CD4-positive, alpha-beta T cell treated with Interleukin-6 for 4 hours (primary cell): ENCODE measurements at places on chromosomes 12 and 14.
A peak's percentile ranks its signal among the peaks of the same experiment; 100 is the strongest.

DNA sequence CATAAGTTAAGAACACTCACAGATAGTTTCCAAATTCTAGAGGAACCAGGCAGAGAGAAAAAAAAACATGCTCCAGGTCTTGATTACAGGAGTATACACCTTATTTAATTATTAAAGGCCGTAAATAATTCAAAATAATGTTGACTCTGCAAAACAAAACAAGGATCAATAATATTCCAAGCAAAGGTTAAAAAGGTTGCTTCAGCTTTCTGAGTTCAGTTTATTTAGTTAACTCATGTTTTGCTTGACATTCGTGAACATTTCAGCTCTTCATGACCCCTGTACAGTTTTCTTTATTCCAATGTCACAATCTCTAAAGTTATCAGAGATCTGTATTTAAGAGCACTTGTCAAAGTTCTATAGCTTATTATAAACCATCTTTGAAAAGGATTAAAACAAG, 19.6 kb downstream of the KLRF2 start:
- DNase-seq, result no peak

GRCh38 chr12:116306968-116307367, 29.5 kb upstream of the MED13L start:
- DNase-seq, result no peak

DNA sequence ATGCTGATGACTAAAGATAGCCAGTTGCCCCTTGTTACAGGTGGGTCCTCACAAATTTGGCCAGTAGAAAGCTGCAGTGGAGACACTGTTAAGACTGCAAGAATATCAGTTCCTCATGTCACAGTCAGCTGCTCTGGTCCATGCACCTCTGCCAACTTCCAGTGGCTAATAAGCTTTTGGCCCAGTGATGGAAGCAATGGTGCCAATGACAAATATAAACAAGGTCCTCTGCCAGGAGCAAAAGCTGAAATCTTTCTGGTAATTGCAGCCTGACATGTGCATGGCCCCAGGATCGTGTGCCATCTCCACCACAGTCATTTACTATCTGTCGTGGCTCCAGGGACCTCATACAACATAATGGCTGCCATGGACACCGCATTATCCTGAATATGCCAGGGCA, 85.4 kb upstream of the TMEM260 start:
- DNase-seq, result no peak

- no peak for DNase-seq
These were observed 1.9 kb upstream of the GTF2A1 start for GRCh38 chr14:81222691-81223090.

- no peak for DNase-seq
These were observed 25.6 kb upstream of the NFYB start for GRCh38 chr12:104163631-104164030.

GRCh38 chr12:19201661-19202060, 72.1 kb downstream of the PLEKHA5 start:
- DNase-seq, result no peak

DNA sequence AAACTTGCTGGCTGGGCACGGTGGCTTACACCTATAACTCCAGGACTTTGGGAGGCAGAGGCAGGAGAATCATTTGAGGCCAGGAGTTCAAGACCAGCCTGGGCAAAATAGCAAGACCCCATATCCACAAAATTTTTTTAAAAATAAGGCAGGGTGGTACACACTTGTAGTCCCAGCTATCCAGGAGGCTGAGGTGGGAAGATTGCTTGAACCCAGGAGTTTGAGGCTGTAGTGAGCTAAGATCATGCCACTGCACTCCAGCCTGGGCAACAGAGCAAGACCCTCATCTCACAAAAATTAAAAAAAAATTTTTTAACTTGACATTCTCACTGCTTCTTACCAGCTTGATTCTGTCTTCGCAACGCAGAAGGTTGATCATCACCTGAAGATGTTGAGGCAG, 39.5 kb downstream of the SSH1 start:
- no peak for DNase-seq

DNA sequence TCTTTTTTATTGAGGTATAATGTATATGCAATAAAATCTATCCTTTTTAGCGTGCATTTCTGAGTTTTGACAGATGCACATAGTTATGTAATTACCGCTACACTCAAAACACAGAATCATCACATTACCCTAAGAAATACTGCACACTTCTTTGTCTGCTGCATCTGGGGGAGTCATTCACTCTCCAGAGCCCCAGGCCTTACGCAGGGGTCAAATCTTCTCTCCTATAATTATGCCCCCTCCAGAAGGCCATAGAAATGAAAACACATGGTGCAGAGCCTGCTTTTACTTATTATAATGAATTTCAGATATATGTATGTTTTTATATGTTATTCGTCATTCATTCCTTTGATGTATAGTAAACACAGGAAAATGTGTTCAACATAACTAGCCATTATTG, 296.5 kb upstream of the TMEM132C start:
- no peak for DNase-seq

DNA sequence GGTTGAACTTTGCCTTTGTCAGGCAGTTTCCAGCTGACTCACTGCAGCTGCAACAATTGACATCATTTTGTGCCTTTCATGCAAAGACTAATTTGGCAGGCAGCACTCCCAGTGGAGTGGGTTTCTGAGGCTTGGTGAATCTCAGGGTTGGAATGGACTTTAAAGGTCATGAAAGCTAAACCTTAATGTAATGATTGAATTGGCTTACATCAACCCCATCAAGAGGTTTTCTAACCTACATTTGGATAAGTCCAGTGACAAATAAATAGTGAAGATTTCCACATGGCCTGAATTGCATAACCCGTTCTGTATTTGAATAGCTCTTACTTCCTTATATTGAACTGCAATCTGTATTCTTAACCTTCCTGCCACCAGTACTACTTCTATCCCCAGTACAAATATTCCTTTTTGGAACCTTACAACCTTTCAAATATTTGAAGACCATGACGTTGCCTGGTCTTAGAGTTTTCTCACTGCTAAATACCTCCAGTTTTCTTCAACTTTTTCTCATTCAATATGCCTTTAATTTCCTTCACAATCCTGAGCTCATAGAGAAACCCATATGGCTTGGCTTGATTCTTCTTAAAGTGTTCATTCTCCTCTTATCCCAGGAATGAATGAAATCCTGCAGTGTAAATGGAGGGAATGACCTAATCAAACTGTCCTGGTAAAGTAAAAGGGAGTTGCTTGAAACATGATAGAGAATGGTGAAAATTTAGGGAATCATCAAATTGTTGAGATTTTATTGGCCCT, 168.1 kb upstream of the NOVA1 start:
- no peak for DNase-seq

DNA sequence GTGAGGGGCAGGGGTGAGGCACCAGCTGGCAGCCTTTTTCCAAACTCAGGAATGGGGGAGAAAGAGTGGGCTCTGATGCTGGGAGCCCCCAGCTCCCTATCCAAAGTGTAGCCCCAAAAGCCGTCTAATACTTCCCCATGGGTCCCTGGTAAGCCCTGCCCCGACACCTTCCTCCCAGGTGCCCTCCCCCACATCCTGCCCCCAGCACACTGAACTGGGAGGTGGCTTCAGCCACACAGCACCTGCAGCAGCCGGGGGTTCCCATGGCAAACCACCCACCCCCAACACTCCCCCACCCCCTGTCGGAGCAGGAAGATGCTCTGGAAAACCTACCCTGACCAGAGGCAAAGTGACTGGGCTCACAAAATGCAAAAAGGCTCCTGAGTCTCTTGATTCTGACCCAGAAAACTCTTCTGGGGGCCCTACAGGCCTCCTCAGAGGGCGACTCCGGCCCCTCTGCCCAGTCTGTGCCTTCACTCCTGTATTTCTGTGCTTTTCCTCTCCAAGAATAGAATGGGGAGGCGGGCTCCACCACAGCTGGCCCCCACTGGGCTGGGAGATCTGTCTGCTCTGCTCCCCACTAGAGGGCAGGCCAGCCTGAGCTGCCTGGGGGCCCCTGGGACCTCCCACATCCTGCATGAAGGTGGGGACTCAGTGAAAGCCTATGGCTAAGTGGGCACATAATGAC, 81.6 kb downstream of the ITPK1 start:
- peak; percentile 52 for DNase-seq

GRCh38 chr14:47543459-47543858, 131.9 kb downstream of the MDGA2 start:
- no peak for DNase-seq

DNA sequence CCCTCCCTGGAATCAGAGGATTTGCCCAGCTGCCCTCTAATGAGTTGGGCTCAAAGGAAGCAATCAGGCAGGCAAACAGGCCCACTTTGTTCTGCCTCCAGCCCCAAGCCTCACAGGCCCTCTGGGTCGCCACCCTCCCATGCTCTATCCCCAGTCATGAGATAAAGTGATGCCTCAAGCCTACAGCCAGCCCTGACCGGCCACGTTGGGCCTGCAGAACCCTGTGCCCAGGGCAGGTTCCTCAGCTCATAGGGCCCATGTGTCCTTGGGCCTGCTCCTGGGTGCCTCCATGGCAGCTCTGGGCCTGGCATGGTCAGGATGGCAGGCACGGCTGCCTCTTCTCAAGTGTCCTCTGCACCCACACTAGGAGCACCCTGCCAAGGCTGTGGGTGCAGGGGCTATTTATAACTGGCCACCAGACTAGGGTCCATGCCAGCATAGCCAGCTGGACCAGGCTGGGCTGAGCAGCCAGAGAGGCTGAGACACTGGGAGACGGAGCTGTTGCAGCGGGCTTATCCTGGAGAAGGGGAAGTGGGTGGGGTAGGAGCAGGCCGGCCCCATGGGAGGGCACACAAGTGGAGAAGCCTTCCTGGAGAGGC, 20.2 kb downstream of the HDAC7 start:
- no peak for DNase-seq

DNA sequence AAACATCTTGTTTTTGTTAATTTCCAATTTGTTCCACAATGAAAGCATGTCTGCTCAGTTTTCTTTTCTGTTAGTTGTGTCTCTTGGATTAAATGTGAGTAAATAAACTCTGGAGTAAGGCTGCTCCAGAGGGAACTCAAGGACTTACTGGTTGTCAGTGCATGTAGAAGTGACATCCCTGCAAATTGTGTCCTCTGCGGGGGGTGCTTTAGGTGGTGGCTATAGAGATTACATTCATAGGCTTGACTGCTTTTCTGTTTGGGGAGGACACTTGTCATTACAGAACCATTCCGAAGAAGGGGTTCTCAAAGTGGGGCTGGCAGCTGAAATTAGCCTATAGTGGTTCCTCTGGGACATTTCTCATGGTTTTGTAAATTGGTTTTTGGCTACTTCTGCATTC, 8.8 kb downstream of the TMTC2 start:
- no peak for DNase-seq

DNA sequence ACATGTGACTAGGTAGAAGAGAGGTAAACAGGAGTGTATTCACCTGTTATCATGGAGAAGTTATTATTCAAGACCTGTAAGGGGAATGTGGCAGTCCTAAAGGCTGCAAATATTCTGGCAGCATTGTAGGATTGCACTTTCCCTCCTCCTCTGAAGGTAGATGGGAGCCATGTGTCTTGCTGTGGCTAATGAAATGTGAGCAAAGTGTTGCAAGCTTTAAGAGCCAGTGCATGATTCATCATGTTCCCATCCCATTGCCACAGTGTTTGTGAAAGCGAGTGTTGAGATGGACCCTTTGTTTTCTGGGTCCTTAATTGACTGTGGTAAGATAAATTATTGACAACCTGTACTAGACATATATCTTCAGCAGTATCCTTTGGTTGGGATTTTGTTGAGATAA, 128.7 kb downstream of the RGS6 start:
- no peak for DNase-seq

DNA sequence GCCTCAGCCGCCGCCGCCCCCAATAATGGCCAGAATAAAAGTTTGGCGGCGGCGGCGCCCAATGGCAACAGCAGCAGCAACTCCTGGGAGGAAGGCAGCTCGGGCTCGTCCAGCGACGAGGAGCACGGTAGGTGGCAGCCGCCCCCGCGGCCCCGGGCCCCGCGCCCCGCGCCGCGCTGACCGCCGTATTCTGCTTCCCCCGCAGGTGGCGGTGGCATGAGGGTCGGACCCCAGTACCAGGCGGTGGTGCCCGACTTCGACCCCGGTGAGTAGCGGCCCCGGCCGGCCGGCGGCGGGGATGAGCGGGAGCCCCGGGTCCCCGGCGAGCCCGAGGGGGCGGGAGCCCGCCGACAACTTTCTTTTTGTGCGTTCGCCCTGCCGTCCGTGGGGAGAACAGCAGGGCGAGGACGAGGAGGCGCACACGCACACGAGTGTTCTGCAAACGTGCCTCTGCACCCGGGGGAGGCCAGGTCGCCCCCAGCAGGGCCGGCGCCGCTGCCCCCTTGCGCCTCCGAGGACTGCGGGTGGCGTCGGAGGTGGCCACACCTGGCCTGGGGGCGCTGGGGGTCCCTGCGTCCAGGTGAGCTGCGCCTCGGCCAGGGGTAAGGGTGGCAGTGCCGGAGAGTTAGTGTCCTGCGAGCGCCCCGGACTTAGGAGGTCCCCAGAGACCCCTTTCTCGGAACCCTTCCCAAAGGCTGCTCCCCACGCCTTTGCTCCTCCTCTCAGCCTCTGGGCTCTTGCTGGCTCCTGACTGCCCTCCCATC, 794 bp downstream of the RCOR1 start:
- peak; percentile 67 for DNase-seq

DNA sequence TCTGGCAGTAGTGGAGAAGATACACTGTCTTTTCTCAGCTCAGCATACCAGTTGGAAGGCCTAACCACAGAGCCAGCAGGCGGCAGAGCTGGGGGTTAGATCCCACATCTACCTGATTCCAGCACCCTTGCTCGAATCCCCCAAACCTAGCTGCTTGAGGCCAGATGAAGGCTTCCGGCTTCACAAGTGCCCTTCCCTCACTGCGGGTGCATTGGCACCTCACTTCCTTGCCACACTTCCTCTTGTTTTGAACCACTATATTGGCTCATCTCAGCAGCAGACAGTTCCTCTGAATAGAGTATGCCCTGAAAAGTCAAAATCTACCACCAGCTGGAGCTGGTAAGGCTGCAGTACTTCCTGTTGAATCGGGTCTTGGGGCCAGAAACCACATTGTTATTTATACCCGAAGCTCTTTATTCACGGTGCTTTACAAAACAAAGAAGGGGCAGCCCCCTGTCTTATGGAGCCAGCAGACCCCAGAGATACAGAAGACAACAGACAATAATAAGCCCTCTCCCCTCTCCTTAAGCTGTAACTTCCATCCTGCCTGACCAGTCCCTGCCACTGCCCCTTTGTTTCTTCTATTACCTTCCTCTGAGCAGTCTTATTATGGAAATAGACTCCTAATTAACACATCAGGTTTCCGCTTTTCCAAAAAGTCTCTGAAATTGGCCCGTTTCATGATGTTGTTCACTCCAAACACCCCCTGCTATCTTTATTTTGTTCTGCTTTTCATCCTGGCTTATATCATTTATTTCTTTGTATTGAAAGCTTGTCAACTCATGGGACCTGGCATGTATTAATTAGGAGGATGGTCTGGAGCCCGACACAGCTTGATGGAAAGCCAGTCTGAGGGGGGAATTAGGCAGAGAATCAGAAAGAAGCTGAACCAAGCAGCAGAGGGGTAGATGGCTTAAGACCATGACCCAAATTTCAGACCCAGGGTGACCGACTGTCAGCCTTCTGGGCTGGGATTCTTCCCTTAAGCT, 233.5 kb downstream of the EFCAB11 start:
- DNase-seq, result peak; percentile 81

GRCh38 chr14:61268812-61269211, 12.3 kb downstream of the TMEM30B start:
- no peak for DNase-seq

- no peak for DNase-seq
These were observed 3.1 kb upstream of the GLTP start for GRCh38 chr12:109883461-109883860.

- no peak for DNase-seq
These were observed 203.3 kb upstream of the LRFN5 start for GRCh38 chr14:41403360-41403759.
